ENCODE measurements at places on chromosomes 16 and 17.

- no peak for DNase-seq
These were observed 502.2 kb upstream of the CA10 start for GRCh38 chr17:52660692-52661091.

GRCh38 chr17:57834146-57834741, 15.6 kb downstream of the MRPS23 start:
- DNase-seq: no peak

GRCh38 chr17:75730065-75730464, 8.8 kb downstream of the ITGB4 start:
- no peak for DNase-seq

DNA sequence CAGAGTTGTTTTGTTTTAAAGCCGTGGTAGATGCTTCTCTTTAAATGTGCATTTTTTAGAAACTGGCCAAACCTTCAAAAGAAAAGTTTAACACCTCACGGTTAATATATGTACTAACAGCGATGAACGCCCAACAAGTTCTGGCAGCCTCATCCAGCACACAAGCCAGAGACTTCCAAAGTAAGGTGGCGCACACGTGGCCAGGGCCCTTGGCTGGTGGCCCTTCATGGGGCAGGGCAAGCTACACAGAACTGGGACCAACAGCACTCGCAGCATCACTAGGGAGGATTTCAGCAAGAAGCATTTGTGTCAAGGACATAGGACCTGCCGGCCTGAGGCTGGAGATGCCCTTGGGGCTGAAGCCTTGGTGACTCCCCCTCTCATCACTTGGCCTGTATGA, 23.4 kb downstream of the CYB5D2 start:
- no peak for DNase-seq

DNA sequence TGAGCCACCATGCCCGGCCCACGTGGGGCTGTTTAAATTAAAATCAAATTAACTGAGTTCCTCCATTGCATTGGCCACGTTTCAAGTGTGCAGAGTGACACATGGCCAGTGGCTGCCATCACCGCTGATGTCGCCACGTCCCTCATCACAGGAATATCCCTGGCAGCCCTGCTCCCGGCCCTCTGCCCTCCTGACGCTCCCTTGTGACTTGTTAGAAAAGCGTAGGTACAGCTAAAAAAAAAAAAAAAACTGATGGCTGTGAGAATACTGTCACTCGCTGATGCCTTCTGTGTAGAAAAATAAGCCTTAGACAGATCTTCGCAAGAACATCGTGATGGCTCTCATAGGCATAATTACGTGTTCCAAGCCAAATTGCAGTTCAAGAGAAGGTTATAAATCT, 21.7 kb downstream of the CARHSP1 start:
- DNase-seq: no peak

- DNase-seq: no peak
These were observed 388.7 kb upstream of the PMFBP1 start for GRCh38 chr16:72560617-72561016.

DNA sequence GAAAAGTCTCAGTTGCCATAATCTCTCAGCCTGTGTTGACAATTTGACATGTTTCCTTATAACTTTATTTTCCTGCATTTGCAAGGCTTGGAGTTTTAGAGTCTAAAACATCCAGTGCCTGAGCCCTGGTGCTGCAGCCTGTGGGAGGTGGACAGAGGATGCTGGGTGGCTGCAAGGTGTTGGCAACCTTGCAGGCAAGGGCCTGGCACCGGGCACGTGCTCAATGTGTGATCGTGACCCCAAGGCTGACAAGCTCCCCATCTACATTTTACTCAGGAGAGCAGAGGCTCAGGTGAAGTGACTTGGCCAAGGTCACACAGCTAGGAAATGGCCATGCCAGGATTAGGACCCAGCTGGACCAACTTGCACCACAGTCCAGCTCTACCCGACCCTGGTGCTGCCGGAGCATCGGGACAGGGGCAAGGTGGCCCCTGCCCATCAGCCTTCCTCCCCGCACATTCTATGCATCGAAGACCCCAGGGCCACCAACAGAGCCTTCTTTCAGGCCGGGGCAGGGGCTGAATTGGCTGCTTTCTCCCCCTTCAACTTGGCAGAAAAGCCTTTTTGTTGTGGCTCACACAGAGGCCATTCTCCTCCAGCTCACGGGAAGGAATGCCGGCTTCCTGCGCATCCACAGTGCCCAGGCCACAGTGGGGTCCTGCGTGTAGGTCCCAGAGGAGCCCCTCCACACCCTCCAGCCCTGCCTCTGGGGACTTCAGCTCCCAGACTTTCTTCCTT, 23.1 kb downstream of the MMP15 start:
- no peak for DNase-seq

DNA sequence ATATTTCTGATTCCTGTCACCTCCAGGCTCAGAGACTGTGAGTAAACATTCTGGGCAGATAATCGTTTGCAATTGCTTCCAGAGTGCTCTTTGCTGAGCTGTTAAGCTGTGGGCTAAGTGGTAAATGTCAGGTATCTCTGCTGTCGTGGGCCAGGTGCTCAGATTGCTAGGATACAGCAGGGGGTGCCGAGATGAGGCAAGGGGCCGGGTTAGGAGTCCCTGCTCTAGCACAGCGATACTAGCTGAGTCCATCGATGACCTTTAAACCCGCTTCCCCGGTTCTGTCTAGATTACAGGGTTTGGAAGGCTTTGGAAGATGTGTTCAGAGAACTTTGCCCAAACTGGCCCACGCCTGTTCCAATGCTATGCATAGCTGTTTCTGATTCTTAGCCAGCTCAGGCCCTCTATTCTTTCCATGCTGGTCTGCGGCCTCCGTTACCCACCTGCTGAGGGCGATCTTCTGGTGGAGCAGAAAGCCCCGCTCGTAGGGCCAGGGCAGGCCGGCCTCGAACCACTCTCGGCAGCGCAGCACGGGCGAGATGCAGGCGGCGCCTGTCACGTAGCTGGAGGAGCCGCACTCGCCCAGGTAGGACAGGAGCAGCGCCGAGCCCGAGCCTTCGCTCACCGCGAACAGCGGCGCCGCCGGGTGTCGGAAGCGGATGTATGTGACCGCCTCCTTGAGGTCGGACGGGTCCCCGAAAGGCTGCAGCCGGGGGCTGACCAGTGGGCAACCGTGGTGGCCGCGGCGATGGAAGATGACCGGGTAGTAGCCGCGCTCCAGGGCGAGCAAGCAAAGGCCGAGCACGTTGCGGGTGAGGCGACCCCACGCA, 979 bp downstream of the ABHD15 start:
- no peak for DNase-seq

GRCh38 chr16:27401768-27402568, at the start of gene IL21R:
IL21R (plus strand) TSS chr16:27402174; CDS start chr16:27430072, 27,898 bp downstream.
- DNase-seq: no peak

GRCh38 chr17:46121165-46121764, 72.0 kb downstream of the KANSL1 start:
- DNase-seq: no peak

DNA sequence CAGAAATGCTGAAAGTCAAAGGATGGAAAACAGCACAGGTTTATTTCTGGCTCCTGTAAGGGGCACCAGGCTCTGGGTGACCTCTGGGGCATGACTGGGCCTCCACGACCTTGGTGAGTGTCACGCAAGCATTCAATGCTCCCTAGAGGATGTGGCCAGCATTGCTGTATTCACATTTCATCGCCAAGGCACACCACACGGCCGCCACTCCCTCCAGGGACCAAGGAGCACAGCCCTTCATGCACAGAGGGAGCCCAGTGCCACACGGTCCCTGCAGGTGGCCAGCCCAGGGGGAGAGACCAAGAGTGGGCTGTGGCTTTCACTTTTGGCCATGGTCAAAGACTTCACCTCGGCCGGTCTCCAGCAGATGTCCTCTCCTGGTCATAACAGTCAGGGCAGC, 137.4 kb upstream of the TNRC6C start:
- no peak for DNase-seq

- no peak for DNase-seq
These were observed 17.6 kb upstream of the KDM8 start for GRCh38 chr16:27185776-27186130.

DNA sequence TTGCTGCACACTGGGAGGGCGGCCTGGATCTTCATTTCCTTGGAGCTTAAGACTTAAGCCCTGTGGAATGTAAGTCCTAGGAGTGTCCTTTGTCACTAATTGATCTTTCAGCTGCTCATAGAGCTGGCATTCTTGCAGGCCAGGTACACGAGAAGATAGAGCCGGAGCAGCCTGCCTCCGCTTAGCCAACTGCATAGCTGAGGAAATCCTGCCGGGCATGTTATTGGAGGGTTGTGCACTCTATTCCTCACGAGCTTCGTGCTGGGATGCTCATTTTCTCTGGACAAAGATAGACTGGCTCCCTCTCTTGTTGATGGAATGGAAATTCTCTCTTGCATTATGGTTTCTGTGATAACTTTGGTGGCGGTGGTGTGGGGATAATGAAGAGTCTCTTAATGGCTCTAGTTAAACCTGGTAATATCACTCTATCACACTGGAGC, 76.9 kb downstream of the RPA1 start:
- DNase-seq: no peak

GRCh38 chr17:79666111-79666510, 55.3 kb upstream of the RBFOX3 start:
- DNase-seq: no peak

Measured in right renal pelvis (tissue), 4 donors.